Aorta (tissue), 5 donors: ENCODE measurements at places on chromosomes 4 and X. TPM values are rescaled to one million over a fixed set of nuclear protein-coding genes. Genes with fewer than 3 reads are reported as not detected.

DNA sequence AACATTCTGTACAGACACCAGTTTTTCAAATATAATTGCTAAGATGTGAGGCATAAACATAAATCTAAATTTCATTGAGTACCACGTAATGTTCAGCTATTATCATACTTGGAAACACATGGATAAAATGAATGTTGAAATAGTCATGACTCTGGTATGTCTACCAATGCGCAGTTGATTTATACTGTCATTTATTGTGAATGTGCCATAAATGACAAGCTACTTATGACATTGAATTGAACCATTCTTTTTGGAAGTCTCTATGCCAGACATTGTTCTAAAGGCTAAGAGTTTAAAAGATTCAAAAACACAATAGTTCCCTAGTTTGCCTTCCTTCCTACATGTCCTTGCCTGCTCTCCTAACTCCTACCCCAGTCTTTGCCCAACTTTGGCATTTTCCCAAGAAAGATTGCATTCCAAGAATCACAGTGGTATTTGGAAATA, 96.6 kb upstream of the DMD start:
- no peak overlapping the region for H3K27ac ChIP-seq
- H3K4me1 ChIP-seq: peaks cover 3% of the 10 kb centered on the region
- H3K36me3 ChIP-seq: no peaks in the 10 kb centered on the region

GRCh38 chr4:184473499-184474262, 669 bp downstream of the IRF2 start:
- no peaks in the 10 kb centered on the region for H3K4me1 ChIP-seq
- no peaks in the 10 kb centered on the region for H3K27me3 ChIP-seq
- peak overlapping the region; percentile 74 for H3K4me3 ChIP-seq
- peak; percentile 81 for DNase-seq
- H3K27ac ChIP-seq: peak overlapping the region; percentile 95

DNA sequence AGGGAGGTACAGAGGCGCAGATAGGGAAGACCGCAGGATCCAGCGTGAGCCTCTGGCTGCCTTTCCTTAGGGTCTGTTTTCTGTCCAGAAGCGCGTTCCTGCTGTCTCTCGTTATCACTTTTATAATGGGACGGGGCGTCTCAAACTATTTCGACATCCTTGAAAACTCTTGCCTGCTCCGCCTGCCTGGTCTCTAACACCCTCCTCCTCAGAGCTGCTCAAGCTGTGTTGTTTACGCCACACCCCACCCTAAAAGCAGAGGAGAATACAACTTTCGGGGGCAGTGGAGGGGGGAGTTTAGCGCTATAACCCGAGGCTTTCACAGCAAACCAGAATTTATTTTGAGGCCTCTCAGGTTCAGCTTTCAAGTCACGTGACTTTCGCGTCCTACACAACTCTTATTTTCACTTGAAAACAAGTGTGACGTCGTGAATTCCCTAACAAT, 646 bp upstream of the FAM3A start:
- H3K27ac ChIP-seq: no peak overlapping the region

- H3K4me1 ChIP-seq: no peaks in the 10 kb centered on the region
- H3K27ac ChIP-seq: no peak overlapping the region
- H3K27me3 ChIP-seq: no peaks in the 10 kb centered on the region
- H3K36me3 ChIP-seq: peaks cover 10% of the 10 kb centered on the region
- DNase-seq: no peak
Observed at GRCh38 chr4:102601586-102602227, 100.5 kb downstream of the NFKB1 start.

DNA sequence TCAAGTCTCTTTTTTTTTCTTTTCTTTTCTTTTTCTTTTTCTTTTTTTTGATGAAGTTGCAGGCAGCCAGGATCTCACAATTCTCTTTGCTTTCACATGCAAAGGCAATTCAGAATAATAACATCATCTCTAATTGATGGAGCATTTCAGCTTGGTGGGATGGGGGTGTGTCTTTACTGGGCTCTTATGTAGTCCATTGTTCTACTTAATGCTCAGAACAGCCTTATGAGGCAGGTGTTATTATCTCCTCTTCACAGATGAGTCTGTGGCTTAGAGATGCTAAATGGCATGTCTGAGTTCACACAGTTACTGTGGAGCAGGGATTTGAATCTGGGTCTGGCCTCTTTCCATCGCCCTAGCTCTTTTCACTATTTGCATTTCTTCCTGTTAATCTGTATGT, 70.2 kb downstream of the TRPC5 start:
- H3K36me3 ChIP-seq: no peaks in the 10 kb centered on the region
- H3K27me3 ChIP-seq: peaks cover 2% of the 10 kb centered on the region
- H3K4me3 ChIP-seq: no peak overlapping the region
- no peak for DNase-seq

- no peak overlapping the region for H3K4me3 ChIP-seq
- DNase-seq: no peak
- no peaks in the 10 kb centered on the region for H3K27me3 ChIP-seq
- no peaks in the 10 kb centered on the region for H3K36me3 ChIP-seq
- peaks cover 3% of the 10 kb centered on the region for H3K4me1 ChIP-seq
Observed at GRCh38 chr4:147929746-147930145, 197.9 kb downstream of the ARHGAP10 start.

DNA sequence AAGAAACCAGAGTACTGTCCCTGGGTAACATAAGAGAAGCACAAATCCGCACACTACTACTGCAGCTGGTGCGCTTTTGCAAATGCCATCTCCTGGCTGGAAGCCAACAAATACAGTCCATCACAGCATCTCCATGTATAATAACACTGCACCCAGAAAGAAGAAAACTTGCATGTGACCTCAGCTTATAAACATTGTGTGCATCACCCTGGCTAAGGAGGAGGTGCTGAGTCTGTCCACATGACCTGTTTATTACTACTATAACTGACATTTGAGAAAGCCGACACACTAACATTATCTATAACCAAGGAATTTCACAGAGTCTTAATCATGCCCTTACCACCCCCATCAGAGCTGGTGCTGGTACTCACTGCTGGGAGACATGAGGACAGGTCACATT, 516.8 kb downstream of the CFAP47 start:
- H3K27me3 ChIP-seq: no peaks in the 10 kb centered on the region
- H3K4me1 ChIP-seq: no peaks in the 10 kb centered on the region
- DNase-seq: no peak
- no peak overlapping the region for H3K27ac ChIP-seq
- no peaks in the 10 kb centered on the region for H3K36me3 ChIP-seq

DNA sequence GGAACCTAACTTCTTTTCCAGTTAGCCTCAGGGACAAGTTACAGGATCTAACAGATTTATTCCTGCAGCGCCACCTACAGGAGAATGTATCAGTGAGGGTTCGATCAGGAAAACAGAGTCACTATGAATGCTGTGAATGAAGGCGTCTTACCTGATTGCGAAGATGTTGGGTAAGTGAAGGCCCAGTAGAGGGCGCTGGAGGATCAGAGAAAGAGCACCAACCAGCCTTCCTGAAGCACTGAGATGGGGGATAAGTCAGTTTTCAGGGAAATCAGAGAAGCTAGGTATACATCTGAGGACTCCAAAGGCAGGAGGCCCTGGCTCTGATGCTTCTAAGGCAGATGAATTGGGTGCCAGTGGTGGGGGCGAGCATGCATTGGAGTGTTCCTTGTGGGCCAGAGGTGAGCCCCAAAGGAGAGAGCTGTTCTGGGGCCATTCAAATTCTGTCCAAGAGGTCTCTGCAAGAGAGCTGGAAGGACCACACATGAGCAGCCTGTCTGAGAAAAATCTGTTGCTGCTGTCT, 169.9 kb upstream of the AADAT start:
- H3K4me3 ChIP-seq: no peak overlapping the region
- no peaks in the 10 kb centered on the region for H3K27me3 ChIP-seq
- no peak for DNase-seq
- H3K36me3 ChIP-seq: no peaks in the 10 kb centered on the region
- no peaks in the 10 kb centered on the region for H3K4me1 ChIP-seq

DNA sequence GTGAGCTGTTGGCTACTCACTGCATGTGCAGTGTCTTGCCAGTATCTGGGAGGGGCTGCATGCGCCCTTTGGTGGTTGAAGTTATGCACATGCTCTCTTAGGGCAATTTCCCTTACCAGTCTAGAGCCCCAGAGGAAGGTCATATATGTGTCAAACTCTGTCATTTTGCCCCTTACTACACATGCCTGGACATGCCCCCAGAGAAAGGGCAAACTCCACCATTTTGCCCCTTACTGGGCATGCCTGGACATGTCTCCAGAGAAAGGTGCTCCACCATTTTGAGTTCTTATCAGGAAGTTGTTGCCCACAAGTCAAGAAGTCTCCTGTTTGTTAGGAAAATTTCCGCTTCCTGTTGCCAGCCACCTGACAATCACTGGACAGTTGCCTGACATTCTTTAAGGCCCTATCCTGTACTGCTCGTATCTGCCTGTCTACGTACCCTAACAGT, 56.4 kb upstream of the PLAC8 start:
- H3K27me3 ChIP-seq: no peaks in the 10 kb centered on the region
- DNase-seq: no peak
- H3K4me1 ChIP-seq: no peaks in the 10 kb centered on the region
- no peaks in the 10 kb centered on the region for H3K36me3 ChIP-seq
- no peak overlapping the region for H3K27ac ChIP-seq
- no peak overlapping the region for H3K4me3 ChIP-seq

- no peaks in the 10 kb centered on the region for H3K27me3 ChIP-seq
- no peak overlapping the region for H3K4me3 ChIP-seq
- DNase-seq: no peak
- H3K4me1 ChIP-seq: peaks cover 2% of the 10 kb centered on the region
- no peaks in the 10 kb centered on the region for H3K36me3 ChIP-seq
- H3K27ac ChIP-seq: no peak overlapping the region
Observed at GRCh38 chr4:54566608-54567007, 91.1 kb upstream of the KIT start.

- H3K4me1 ChIP-seq: no peaks in the 10 kb centered on the region
- H3K27ac ChIP-seq: no peak overlapping the region
- no peak overlapping the region for H3K4me3 ChIP-seq
- no peak for DNase-seq
Observed at GRCh38 chrX:93598076-93598475, 75.3 kb downstream of the NAP1L3 start.

DNA sequence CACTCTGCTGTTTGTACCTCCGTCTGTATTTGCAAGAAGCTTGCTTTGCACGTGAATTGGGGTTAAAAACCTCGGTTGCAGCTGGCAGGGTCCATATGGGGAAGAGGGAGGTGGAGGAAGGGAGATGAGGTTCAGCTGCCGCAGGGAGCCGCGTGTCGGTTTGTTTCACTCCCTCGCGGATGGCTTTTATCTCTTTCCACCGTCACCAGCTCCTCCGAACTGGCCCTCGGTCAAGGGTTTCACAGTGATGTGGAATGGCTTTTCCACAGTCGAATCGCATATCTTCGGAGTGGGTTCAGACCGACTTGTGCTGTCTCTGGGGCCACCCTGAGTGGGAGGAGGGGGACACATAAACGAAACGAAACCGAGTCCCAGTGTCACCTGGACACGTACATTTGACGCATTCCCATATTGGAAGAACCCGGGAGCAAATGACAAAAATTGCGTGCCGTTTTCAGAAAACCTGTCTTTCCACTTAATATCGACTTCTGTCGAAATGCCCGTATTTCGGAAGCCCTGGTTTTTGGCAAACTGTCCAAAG, 929 bp downstream of the ZBTB33 start:
- H3K36me3 ChIP-seq: no peaks in the 10 kb centered on the region
- H3K4me1 ChIP-seq: no peaks in the 10 kb centered on the region
- no peaks in the 10 kb centered on the region for H3K27me3 ChIP-seq
- DNase-seq: peak; percentile 67
- H3K27ac ChIP-seq: no peak overlapping the region

DNA sequence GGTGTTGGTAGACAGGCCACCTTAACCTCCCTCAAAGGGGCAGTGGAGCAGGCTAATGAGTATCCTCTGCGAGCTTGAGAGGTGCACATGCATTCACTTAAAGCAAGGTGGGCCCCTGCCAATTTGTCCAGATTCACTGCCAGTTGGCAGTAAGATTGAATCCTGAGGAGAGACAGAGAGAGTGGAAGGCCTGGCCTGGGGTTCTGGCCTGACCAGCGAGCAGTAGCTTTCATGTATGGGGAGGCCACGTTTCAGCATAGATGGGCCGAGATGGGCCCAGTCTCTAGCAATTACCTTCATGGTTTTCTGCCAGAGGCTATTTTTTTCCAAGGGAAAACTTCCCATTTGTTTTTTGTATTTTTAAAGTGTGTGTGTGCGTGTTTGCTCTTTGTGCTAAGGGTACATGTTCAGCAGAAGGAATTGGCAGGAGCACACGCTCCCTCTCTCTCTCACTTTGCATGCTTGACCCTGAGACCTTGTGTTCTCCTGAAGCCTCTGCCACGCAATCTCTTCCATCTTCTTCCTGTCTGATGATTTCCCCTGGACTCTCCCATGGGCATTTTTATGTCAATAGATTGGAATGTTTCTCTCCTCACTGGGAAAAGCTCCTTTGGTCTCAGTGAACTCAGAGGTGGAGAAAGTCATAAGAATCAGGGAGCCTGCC, 215.8 kb upstream of the SFRP2 start:
- H3K4me1 ChIP-seq: no peaks in the 10 kb centered on the region
- H3K36me3 ChIP-seq: no peaks in the 10 kb centered on the region
- no peak for DNase-seq
- no peak overlapping the region for H3K27ac ChIP-seq

DNA sequence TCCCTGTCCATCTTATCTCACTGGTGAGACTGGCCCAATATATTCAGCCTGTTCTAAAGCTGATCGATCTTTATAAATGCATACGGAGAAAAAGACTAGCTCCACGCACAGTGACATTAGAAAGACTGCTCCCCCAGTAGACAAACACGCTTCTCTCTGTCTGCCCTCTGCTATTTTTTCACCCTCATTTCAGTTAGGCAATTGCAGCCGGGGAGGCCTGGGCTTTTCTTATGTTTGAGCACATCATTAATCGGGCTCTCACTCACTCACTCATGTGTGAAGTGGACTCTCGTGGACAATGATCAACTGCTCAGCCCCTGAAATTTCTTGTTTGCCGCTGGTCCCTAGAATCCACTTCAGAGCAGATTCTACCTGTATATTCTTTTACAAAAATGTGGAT, 824.7 kb upstream of the TENM3 start:
- no peak overlapping the region for H3K27ac ChIP-seq
- no peak overlapping the region for H3K4me3 ChIP-seq
- H3K36me3 ChIP-seq: no peaks in the 10 kb centered on the region
- DNase-seq: no peak
- H3K27me3 ChIP-seq: no peaks in the 10 kb centered on the region

DNA sequence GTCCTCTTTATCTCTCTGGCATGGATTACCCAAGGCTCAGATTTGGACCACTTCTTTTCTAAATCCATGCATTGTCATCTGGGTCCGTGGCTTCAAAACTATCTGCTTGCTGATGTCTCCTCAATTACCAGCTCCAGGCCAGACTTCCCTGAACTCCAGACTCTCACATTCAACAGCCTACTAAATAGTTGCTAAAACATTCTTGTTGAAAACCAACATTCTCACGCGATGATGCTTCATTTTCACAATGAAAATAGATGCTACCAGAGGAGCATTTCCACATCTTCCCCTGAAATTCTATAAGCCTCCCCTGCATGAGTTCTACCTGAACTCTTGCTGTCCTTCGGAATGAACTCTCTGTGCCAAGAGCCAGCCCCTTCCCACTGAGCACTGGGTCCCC, 5.2 kb upstream of the TLR6 start:
- no peaks in the 10 kb centered on the region for H3K27me3 ChIP-seq
- no peak for DNase-seq
- H3K36me3 ChIP-seq: no peaks in the 10 kb centered on the region
- H3K4me3 ChIP-seq: no peak overlapping the region
- H3K27ac ChIP-seq: no peak overlapping the region

Gene TXLNG
- 11.8 TPM for total RNA-seq

Gene AKAP4
- total RNA-seq: not detected

Gene ART3
- total RNA-seq: 0.68 TPM

Gene ZFP92
- total RNA-seq: 0.88 TPM

Gene OTUD6A
- not detected for total RNA-seq

Gene PALLD
- total RNA-seq: 626 TPM

Gene GPR119
- total RNA-seq: not detected

Gene UGT2A1
- total RNA-seq: not detected

Gene SPANXN4
- not detected for total RNA-seq

Gene SPANXB1
- not detected for total RNA-seq

Gene ARAP2
- 10.5 TPM for total RNA-seq
